ENCODE measurements at places on chromosomes 1 and 21. TPM values are rescaled to one million over a fixed set of nuclear protein-coding genes. Genes with fewer than 3 reads are reported as not detected.

Gene OR2L5
- total RNA-seq = not detected

GRCh38 chr1:21620011-21620410 lies 49.1 kb downstream of the RAP1GAP start:
- H3K36me3 ChIP-seq = no peaks in the 10 kb centered on the region
- no peak overlapping the region for H3K4me3 ChIP-seq
- peaks cover 4% of the 10 kb centered on the region for H3K27me3 ChIP-seq
- DNase-seq = no peak
- no peak overlapping the region for H3K27ac ChIP-seq
- peaks cover 5% of the 10 kb centered on the region for H3K4me1 ChIP-seq

GRCh38 chr1:235077163-235077540 lies 51.5 kb downstream of the TOMM20 start:
- no peak overlapping the region for H3K27ac ChIP-seq
- no peaks in the 10 kb centered on the region for H3K27me3 ChIP-seq
- DNase-seq = no peak
- no peaks in the 10 kb centered on the region for H3K36me3 ChIP-seq
- H3K4me3 ChIP-seq = no peak overlapping the region

Gene PLCH2
- total RNA-seq = 11.7 TPM

Gene ETNK2
- total RNA-seq = 15.4 TPM

Gene PYGO2
- total RNA-seq = 30.4 TPM

Gene DISC1
- 16.0 TPM for total RNA-seq

- H3K4me1 ChIP-seq = no peaks in the 10 kb centered on the region
- H3K36me3 ChIP-seq = no peaks in the 10 kb centered on the region
- H3K27me3 ChIP-seq = no peaks in the 10 kb centered on the region
Measured at GRCh38 chr1:152967201-152967600, 3.2 kb upstream of the SPRR4 start.

Gene CAPN2
- total RNA-seq = 278 TPM

DNA sequence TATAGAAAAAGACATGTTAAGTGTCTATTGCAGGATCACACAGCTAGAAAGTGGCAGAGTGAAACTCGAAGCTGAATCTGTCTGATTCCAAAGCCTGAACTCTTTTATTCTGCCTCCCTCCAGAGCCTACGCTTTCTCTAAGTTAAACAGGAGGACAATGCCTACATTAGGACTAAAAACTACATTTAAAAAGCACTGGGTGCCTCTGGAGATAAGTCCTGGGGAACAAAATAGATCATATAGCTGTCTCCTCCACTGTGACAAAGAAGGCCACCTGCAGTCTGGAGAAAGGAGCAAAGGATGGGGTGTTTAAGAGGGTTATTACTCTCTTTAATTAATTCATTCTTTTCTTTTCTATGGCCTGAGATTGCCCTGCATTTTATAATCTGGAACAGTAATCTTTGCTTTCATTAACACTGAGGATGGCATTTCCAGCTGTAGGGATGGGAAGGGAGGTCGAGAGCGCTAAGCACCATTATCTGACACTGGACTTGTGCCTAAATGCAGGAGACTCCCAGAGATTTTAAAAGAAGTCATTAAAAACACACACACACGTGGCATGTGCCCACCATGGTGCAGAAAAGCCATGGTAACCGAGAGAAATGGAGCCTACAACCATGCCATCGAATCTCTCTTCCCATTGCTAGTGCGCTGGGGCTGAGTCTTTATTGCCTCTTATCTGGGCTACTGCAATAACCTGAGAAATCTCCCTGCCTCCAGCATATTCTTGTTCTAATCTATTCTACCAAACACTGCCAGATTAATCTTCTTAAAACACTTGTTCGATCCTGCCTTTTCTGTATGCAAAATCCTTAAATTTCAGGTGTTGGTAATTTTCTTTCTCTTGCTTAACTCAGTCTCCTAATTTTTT lies 92.2 kb downstream of the PLXNA2 start:
- H3K4me3 ChIP-seq = no peak overlapping the region
- peaks cover 7% of the 10 kb centered on the region for H3K4me1 ChIP-seq
- no peaks in the 10 kb centered on the region for H3K36me3 ChIP-seq
- DNase-seq = no peak
- H3K27me3 ChIP-seq = no peaks in the 10 kb centered on the region

DNA sequence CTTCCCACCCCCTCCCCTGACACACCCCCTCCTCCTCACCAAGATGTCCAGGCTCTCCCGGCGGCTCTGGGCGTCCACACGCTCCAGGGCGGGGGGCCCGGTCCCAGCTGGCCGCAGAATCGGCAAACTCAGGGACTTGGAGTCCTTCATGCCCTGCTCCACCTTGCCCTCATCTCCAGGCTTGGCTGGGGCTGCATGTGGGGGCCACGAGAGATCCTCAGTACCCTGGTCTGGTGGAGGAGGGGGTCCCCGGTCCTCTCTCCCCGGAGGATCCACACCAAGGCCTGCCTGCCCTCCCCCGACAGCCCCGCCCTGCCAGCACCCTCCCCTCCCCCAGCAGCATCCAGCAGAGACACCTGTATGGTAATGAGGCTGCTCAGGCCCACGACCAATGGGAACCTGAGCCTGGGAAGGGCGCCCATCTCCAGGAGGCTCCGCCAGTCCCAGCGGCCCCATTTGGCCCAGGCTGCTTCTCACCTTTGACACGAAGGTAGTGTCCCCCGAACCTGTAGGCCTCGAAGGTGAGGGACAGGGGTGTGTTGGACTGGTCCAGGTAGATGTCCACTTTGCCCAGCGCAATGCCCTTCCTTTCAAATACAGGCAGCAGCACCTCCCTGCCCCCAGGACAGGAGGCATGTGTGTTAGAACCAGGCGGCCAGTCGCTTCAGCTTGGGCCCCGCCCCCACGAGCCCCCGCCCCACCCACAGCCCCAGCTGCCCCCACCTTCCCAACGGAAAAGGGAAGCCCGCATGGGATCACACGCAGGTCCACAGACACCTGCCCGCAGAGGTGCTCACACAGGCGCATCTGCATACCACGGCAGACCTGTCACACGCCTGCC lies 8.2 kb upstream of the TNFRSF25 start:
- peaks cover 16% of the 10 kb centered on the region for H3K36me3 ChIP-seq
- H3K4me1 ChIP-seq = no peaks in the 10 kb centered on the region
- H3K27ac ChIP-seq = no peak overlapping the region
- no peak for DNase-seq
- no peak overlapping the region for H3K4me3 ChIP-seq

- H3K4me1 ChIP-seq = peaks cover 29% of the 10 kb centered on the region
- H3K4me3 ChIP-seq = no peak overlapping the region
- DNase-seq = no peak
- no peaks in the 10 kb centered on the region for H3K27me3 ChIP-seq
Measured at GRCh38 chr1:1618396-1619068, 3.2 kb downstream of the MIB2 start.

Gene LEFTY2
- not detected for total RNA-seq

Gene OR2L2
- 0.08 TPM for total RNA-seq

Gene CLIC6
- 0.40 TPM for total RNA-seq

Gene PEAR1
- 28.2 TPM for total RNA-seq

Gene SELENBP1
- 8.1 TPM for total RNA-seq

Gene CNIH3
- 4.2 TPM for total RNA-seq

DNA sequence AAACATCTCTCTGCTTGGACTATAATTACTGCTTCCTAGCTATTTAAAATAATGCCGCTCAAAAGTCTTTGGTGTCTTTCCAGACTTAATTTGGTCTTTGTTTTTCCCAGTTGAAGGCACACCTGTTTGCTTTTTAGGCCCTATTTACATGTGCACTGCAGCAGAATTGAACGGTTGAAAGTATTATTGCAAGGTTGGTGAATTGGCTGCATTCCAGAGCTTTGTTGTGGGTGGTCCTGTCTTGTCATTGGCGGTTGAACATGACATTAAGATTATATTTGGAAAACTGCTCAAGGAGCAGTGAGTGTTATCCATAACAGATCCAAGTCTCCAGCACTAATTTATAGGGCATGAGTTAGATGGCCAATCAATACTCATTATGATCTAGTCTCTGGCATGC lies 656.3 kb downstream of the PTPRC start:
- no peak overlapping the region for H3K27ac ChIP-seq
- H3K36me3 ChIP-seq = no peaks in the 10 kb centered on the region
- H3K27me3 ChIP-seq = no peaks in the 10 kb centered on the region
- H3K4me3 ChIP-seq = no peak overlapping the region
- peaks cover 37% of the 10 kb centered on the region for H3K4me1 ChIP-seq

DNA sequence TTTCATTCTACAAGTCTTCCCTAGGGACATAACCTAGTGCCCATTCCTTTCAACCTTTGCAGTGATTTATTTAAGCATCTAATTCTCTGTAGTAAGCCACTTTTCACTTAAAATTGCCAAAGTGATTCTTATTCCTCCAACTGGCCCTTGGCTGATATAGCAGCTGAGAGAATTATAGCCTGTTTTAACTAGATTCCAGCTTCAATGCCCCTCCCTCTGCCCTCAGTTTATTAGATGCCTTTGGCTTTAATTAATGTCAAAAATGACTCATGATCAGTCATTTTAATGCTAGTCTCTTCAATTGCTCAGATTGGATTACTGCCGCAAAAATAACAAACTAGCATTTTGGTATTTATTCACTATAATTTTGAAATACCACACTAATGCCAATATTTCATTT lies 145.4 kb upstream of the KCTD3 start:
- no peak overlapping the region for H3K27ac ChIP-seq
- H3K4me3 ChIP-seq = no peak overlapping the region
- DNase-seq = no peak
- H3K36me3 ChIP-seq = no peaks in the 10 kb centered on the region
- H3K27me3 ChIP-seq = peaks cover 5% of the 10 kb centered on the region

- peak overlapping the region; percentile 95 for H3K4me3 ChIP-seq
- H3K36me3 ChIP-seq = peaks cover 21% of the 10 kb centered on the region
- peak overlapping the region; percentile 98 for H3K27ac ChIP-seq
- H3K4me1 ChIP-seq = peaks cover 42% of the 10 kb centered on the region
- no peak for DNase-seq
Measured at GRCh38 chr1:23370330-23370708, 683 bp upstream of the ZNF436 start.

Gene ZFP69B
- 6.7 TPM for total RNA-seq

DNA sequence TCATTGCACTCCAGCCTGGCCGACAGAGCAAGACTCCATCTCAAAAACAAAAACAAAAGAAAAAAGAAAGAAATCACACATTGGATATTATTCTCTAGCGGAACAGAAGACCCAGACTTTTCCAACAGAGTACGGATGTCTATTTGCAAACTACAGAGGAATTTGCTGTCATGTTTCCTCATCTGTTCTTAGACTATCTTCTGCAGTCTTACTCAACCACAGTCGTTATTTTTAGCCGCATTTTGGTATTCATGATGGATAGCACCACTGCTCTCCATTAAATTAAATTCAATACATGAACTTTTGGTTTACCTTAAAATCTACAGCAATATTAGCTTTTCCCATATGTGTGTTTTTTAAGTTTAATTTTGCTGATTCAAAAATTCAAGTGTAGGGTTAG lies 14.2 kb upstream of the HEATR1 start:
- H3K27ac ChIP-seq = no peak overlapping the region
- H3K4me1 ChIP-seq = no peaks in the 10 kb centered on the region
- no peak for DNase-seq
- peaks cover 34% of the 10 kb centered on the region for H3K27me3 ChIP-seq
- no peaks in the 10 kb centered on the region for H3K36me3 ChIP-seq
- H3K4me3 ChIP-seq = no peak overlapping the region

Gene SFN
- not detected for total RNA-seq

DNA sequence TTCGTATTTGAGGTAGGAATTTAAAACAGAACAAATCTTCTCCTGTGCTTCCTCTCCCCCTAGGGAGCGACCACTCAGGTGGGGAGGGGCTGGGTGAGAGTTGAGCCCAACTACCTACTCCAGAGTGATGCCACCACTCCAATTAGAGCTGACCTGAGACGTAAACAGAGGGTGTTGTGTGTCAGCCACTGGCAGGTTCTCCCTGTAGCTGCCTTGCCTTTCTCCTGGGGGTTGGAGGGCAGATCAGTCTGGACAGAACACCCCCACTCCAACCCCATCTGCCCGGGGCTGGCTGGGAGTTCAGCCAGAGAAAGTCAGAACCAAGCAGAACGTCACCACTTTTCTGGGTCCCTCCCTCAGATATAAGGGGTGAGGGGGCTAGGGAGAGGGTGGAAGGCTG lies 2.0 kb downstream of the HPDL start:
- H3K36me3 ChIP-seq = peaks cover 5% of the 10 kb centered on the region
- DNase-seq = no peak
- no peak overlapping the region for H3K4me3 ChIP-seq
- no peaks in the 10 kb centered on the region for H3K27me3 ChIP-seq
- peaks cover 3% of the 10 kb centered on the region for H3K4me1 ChIP-seq

DNA sequence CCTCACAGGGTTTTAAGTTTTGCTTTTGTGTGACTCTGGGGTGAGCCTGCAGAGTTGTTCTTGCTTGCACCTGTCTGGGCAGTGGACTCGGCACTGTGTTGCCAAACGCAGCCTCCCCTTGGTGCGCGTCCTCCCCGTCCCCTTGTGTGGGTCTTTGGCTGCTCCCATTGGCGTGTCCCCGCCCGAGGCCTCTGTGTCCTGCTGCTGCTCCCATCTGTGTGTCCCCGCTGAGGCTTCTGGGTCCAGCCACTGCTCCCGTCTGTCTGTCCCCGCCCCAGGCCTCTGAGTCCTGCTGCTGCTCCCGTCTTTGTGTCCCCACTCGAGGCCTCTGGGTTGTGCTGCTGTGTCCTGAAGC lies 62.8 kb downstream of the PCNT start:
- no peaks in the 10 kb centered on the region for H3K4me1 ChIP-seq
- no peak overlapping the region for H3K27ac ChIP-seq
- no peak for DNase-seq
- peaks cover 47% of the 10 kb centered on the region for H3K36me3 ChIP-seq

GRCh38 chr1:164086832-164087231 lies 472.2 kb upstream of the PBX1 start:
- no peaks in the 10 kb centered on the region for H3K36me3 ChIP-seq
- no peak for DNase-seq
- H3K27me3 ChIP-seq = no peaks in the 10 kb centered on the region
- H3K4me1 ChIP-seq = no peaks in the 10 kb centered on the region
- no peak overlapping the region for H3K27ac ChIP-seq

DNA sequence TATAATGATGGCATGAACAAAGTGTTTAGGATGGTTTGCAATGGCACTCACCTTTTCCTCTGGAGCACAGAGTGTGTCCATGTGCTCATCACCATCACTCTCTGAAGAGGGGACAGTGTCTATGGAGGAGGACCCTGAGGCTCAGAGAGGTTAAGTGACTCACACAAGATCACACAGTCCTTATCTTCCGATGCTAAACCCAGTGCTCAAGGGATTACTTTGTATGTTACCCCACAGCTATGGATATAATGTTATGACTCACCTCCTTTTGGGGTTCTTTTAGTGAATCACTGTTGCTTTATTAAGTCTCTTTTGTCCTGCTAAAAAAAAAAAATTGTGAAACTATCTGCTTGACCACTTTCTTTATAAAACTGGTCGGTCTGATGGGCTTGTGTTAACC lies 67.6 kb downstream of the TENT5C start:
- H3K4me1 ChIP-seq = no peaks in the 10 kb centered on the region
- H3K27me3 ChIP-seq = peaks cover 8% of the 10 kb centered on the region
- no peak for DNase-seq

Gene GPR3
- 0.50 TPM for total RNA-seq

- no peak overlapping the region for H3K27ac ChIP-seq
- H3K4me1 ChIP-seq = peaks cover 2% of the 10 kb centered on the region
- DNase-seq = no peak
- no peak overlapping the region for H3K4me3 ChIP-seq
- peaks cover 3% of the 10 kb centered on the region for H3K36me3 ChIP-seq
Measured at GRCh38 chr1:46539972-46540371, 11.5 kb downstream of the KNCN start.

GRCh38 chr1:226702318-226702956 lies 36.6 kb downstream of the ITPKB start:
- H3K36me3 ChIP-seq = peaks cover 8% of the 10 kb centered on the region
- no peaks in the 10 kb centered on the region for H3K27me3 ChIP-seq
- no peak for DNase-seq
- H3K27ac ChIP-seq = peak overlapping the region; percentile 98
- H3K4me1 ChIP-seq = peaks cover 31% of the 10 kb centered on the region
- peak overlapping the region; percentile 78 for H3K4me3 ChIP-seq
